ENCODE measurements at places on chromosomes 4 and X.

DNA sequence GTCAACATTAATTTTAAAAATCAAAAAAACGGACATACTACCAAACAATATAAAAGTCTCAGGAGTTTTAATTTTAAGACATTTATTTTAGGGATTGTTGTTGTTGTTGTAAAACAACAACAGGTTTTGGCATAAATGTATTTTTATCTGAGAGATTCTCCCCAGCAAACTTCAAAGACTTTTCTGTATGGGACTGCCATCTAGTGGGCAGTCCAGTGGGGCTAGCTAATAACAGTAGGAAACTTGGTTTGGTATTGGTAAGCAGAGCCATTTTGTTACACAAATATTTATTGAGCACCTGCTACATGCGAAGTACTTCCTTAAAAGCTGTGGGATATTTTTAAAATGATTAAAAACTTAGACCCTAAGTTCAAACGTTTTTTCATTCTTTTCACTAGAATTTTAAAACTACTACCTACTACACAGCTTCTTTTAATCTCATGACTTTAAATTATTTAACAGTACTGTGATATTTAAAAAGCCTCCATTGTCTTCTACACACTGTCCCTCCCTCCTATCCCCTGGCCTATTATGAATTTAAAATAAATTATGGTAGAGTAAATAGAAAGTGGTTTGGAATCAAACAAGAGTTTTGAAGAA is 1028.4 kb upstream of the INTU start:
- peak; percentile 35 for DNase-seq

DNA sequence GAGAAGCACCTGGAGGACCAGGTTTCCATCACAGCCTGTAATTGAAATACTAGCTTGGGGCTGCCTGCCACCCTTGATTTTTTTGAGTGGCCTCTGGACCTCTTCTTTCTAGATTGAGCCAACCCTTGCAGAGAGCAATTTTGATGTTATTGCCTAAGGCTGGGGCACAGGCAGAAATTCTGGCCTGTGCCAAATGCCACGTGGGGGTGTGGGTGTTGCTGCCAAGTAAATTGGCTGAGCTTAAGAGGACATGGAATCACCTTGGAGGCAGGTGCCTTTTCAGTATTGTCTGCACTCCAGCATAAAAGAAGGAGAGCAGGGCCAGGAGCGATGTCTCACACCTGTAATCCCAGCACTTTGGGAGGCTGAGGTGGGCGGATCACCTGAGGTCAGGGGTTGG is 286.1 kb upstream of the PRPS2 start:
- no peak for DNase-seq

- DNase-seq: no peak
These were observed 137.4 kb downstream of the PDLIM5 start for GRCh38 chr4:94588896-94589693.

DNA sequence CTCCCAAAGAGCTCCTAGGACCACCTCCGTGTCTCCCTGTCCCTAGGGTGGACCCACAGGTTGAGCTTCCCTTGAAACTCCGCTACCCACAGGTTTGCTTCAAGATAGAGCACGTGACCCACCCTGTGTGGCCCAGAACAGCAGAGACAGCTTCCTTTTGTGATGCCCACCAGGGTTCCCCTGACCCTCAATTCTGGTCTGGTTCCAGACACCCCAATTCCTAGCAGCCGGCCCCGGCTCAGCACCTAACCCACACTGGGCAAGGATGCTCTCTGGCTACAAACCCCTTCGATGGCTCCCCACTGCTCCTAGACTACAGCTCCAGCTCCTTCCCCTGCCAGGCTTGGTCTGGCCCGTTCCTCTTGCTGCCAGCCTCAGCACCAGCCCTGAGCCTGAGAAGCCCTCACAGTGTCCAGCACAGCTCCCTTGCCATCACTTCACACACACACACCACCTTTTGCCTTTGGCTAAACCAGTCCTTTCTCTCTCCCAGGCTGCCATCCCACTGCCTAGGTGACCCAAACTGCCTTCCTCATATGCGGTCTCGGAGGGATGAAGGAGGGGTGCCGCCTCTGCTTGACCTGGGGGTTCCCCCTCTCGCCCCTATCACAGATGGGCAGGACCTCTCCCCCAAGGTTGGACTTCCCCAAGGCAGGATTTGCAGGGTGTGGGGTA is 6.2 kb downstream of the PNCK start:
- no peak for DNase-seq

DNA sequence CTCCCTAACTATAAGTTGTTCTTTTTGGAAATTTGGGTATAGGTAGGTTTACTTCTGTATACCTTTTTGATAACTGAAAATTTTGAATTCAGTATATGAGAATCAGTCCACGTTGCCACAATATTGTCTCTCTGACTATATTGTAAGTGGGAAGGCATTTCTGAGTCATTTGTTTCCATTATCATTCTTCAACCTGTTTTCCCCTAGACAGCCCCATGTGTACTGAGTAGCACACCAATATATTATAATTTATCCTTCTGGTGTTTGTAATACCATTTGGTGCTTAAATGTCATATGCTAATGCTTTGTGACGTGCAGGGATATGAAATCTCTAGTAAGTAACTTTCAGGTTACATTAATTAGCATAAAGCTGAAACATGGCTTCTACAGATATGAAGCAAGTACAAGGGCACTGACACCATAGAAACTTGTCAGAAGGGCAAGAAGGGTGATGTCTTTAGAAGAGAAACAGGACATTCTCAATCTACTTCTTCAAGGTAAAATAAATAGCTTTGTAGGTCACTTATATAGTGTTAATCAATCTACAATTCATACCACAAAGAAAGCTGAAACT is 27.7 kb downstream of the PAK3 start:
- DNase-seq: no peak

GRCh38 chrX:115236560-115236959 is 2.7 kb upstream of the LRCH2 start:
- DNase-seq: no peak

GRCh38 chr4:126023896-126024295 is 709.1 kb downstream of the FAT4 start:
- no peak for DNase-seq

- no peak for DNase-seq
These were observed 1306.6 kb upstream of the PABPC4L start for GRCh38 chr4:135508006-135508714.

- DNase-seq: no peak
These were observed 134.1 kb upstream of the NALF2 start for GRCh38 chrX:69369999-69370398.

- no peak for DNase-seq
These were observed 89.7 kb downstream of the SPOCK3 start for GRCh38 chr4:167144605-167145004.

DNA sequence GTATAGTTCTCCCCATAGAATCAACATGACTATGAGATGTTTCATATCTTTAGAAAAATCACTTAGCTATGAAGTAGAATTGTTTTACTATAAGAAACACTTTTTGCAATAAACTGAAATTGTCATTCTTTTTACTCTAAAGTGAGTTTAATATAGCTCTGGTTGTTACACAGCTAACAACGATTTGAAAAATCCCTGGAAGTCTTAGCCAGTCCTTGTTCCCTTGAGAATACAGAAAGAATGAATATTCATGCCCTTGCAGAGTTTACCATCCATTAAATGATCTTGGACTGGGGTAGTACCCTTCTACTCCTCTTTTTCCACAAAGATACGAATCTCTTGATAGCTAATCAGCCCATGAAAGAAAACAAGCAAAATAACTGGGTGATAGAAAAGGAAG is 141.8 kb downstream of the JADE1 start:
- DNase-seq: no peak

GRCh38 chr4:48008021-48008596 is 8.4 kb downstream of the CNGA1 start:
- no peak for DNase-seq

- no peak for DNase-seq
These were observed 196.7 kb downstream of the CFAP47 start for GRCh38 chrX:36116222-36116621.

DNA sequence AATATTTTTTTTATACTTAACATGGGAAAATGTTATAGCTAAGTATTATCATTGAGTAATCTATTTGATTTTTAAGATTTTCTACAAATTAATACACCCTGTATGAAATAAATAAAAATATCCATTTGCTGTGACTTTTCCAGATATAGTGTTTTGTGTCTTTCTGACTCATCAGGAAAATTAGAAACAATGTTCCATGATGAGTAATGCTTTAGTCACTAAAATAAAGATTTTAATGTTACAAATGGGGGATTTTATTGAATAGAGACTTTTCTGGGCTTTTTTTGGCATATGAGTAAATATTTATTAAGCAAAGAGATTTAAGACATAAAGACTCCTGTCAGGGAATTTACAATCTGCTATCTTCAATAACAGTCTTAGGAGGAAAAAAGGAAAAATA is 279.2 kb upstream of the NOCT start:
- DNase-seq: no peak

- no peak for DNase-seq
These were observed 93.2 kb downstream of the SHOX start for GRCh38 chrX:723781-724180.

GRCh38 chr4:151035911-151036310 is 20.8 kb upstream of the LRBA start:
- DNase-seq: no peak

GRCh38 chr4:88382621-88383020 is 4.0 kb downstream of the HERC6 start:
- DNase-seq: no peak

GRCh38 chr4:3266076-3266475 is 17.1 kb downstream of the MSANTD1 start:
- no peak for DNase-seq

GRCh38 chr4:113499166-113499565 is 262.4 kb downstream of the CAMK2D start:
- DNase-seq: no peak

Measured in NCI-H1694 (cell line).